ENCODE measurements at places on chromosomes 5 and 9.

- no peak for DNase-seq
These were observed 69.8 kb downstream of the MAPKAP1 start for GRCh38 chr9:125637241-125637640.

- no peak for DNase-seq
These were observed 29.1 kb upstream of the AKNA start for GRCh38 chr9:114416906-114417305.

DNA sequence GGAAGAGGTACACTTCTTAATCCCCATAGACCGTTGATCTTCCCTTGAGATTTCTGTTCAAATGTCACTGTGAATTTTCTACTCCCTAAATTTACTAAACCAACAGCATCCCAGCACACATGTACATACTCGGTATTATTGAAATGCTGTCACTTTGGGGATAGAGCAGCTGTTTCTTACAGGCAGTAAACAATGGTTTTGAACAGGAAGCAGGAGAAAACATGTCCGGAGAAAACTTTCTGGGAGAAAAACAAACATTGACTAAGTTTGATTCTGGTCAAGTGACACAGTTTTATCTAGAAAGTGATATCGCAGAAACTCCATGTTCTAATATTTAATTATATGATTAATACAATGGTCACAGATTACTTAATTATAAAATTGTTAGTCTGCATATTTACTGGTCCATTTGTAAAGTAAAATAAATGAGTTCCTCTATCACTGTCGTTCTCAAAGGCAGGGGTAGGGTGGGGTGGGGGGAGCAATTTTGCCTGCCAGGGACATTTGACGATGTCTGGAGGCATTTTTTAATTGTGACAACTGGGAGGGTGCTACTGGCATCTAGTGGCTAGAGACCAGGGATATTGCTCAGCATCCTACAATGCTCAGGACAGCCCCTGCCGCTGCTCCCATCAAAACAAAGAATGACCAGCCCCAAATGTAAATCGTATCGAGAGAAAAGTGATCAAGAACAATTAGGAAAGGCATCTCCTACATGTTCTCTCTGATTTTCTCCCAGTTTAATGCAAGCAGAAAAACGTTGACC lies 12.2 kb downstream of the TAS2R1 start:
- DNase-seq: no peak

GRCh38 chr5:156121882-156122281 lies 205.1 kb upstream of the SGCD start:
- no peak for DNase-seq

DNA sequence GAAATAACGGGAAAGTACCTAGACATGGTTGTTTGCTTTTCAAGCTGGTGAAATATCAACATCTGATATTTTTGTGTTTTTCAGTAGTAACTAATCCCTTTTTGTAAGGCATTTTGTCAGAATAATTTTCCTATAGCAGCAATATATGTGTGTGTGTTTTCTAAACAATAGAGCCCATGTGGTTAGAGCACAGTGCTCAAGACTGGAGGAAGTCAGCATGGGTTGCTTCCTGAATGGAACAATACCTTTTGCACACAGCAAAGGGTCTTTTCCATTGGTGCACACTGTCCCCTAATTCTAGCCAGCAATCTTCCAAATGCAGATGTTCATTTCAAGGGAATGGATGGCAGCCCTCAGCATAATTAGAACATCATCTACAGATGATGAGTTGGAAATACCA lies 270.1 kb downstream of the AOPEP start:
- no peak for DNase-seq

DNA sequence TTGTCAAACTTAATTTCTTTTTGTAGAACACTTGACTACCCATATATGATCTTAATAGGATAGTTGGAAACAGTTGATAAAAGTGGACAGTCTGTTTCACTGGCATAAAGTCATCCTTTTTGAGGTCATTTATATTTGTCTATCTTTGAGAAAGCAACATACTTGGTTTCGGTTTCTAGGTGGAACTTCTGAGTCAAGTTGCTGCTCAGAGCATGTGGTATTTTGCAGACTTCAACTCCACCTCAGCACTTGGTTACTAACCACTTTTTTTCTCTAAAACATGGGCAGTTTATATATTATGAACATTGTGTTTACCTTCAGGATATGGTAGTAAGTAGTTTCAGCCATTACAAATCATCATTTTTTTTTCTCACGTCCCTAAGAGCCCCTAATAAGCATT lies 1749.0 kb upstream of the C9orf72 start:
- DNase-seq: no peak

DNA sequence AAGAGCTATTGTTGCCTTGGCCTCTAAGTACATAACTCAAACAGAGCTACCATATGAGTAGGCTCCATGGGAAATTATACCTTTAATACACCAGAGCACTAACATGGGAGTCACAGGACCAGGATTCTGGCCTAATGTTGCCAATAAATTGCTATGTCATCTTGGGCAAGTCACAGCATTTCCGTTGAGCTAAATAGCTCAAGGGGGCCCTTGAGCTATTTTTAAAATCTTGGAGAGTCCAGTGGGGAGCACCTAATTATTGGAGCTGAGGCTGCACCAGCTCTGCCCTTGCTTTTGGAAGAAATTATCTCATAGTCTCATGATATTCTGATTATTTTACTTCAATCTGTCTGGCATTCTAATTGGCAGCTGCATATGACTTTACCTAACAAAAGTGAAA lies 350.8 kb downstream of the ENC1 start:
- DNase-seq: no peak

DNA sequence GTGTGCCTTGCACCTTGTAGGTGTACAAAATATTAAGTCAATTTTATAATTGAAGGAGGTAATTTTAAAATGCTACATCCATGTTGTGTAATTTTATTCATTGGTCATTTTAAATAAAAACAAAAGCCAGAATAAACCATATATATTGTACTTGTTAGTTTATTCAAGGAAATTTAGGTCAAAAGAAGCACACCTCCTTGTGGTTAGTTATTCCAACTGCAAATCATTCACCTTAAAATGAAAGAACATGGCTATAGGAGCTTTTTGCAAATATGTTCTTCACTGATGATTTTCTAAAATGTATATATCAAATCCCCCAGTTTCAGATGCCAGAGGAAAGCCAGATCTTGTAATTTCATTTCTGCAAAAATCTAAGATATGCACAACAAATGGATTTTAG lies 5.4 kb upstream of the MOCS2 start:
- no peak for DNase-seq

- no peak for DNase-seq
These were observed 720 bp downstream of the NUDT12 start for GRCh38 chr5:103561685-103562452.

DNA sequence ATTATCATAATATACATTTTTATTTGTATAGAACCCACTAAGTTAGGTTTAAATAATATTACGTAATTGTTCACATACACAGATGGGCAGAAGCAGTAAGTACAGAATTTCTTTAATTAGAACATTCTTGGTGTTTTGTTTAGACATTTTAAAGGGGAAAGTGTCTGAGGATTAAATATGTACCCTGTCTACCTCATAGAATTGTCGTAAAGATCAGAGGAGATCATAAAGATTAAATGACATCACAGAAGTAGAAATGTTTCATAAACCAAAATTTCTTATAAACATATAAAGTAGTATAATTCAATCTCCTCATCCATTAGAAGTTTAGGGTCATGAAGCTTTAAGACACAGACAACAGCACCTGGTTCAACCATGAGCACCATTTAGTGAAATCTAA lies 20.1 kb downstream of the DEPDC1B start:
- DNase-seq: no peak
